ENCODE measurements at places on chromosomes 12 and 14.

DNA sequence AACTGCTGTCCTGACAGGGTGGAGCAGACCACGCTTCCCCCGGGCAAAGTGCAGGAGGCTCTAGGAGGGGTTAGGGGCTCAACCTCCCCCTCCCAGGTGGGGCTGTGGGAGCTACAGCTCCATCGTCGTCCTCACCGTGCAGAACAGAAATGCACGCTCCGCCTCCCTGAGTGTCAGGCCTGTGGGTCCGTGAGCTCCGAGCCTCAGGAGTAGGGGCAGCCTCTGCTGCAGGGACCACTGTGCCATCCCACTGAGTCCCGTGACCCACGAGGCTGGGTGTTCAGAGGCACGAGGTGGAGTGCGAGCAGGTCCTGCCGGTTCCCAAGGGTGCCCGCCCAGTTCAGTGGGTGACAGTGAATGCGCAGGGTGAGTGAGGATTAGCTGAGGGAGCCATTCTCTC, 48.6 kb downstream of the CACNA1C start:
- DNase-seq, result no peak

DNA sequence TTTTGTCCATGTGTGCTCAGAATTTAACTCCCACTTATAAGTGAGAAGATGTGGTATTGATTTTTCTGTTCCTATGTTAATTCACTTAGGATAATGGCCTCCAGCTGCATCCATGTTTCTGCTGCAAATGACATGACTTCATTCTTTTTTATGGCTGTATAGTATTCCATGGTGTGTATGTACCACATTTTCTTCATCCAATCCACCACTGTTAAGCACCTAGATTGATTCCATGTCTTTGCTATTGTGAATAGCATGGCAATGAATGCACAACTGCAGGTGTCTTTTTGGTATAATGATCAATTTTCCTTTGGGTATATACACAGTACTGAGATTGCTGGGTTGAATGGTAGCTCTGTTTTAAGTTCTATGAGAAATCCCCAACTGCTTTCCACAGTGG, 657.7 kb downstream of the ETNK1 start:
- DNase-seq, result no peak

- no peak for DNase-seq
Observed at GRCh38 chr14:38973083-38973700, 129.8 kb downstream of the SEC23A start.

DNA sequence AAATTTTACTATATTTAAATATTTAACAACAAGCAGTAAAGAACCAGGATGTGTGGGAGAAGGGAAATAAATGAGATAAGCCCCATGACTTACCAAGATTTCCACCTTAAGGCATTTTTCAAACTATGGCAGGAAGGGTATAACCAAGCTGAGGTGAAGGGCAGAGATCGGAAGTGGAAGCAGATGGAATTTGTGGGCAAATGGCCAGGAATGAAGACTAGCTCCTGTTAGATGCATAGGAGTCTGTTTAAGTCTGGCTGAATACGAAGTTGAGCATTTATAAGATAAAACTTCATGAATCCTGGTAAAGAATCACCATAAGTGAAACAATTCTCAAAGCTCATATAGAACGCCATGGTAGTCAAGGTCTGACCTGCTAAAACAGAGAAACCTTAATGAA, 163.5 kb downstream of the DIO2 start:
- DNase-seq, result no peak

DNA sequence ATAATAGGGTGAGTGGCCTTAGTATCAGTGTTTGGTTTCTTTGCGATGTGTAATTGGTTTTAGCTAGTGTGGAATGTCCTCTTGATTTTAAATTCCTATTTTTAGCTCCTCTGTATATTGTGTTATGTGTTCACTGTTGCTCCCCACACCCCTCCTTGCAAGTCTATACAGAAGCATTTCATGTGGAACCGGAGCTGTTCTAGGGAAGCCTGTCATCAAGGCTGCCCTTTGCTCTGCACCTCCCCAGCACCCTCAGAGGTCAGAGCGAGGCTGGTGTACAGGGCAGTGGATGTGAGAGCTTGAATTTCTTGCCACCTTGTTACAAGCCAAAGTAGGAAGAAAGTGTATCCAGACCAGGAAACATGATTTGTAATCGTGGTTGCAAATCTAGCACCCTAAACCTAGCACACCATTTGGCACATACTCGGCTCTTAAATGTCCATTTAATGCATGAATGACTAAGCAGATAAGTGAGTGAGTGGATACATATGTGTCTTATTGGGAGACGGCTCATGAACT, 376.8 kb downstream of the RGS6 start:
- DNase-seq, result no peak

DNA sequence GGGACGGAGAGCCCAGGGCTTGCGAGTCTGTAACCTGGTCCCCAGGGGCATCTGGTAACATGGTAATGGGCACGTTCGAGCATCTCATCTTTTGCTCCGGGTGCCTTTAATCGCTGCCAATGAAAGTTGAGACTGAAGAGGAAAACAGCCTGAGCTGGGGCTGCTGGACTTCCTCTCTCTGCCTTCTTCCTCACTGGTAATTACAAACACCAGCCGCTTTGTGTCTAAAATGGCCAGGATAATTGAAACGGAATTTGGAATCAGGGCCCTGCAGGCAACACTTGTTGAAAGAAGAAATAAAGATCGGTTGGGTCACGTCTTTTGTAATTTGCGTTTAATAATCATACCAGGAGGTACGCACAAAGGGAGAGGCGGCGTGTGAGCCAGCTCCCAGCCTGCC, 51.5 kb upstream of the GPATCH2L start:
- no peak for DNase-seq

- peak; percentile 69 for DNase-seq
Observed at GRCh38 chr12:9797722-9798619, 29.3 kb upstream of the KLRF1 start.

DNA sequence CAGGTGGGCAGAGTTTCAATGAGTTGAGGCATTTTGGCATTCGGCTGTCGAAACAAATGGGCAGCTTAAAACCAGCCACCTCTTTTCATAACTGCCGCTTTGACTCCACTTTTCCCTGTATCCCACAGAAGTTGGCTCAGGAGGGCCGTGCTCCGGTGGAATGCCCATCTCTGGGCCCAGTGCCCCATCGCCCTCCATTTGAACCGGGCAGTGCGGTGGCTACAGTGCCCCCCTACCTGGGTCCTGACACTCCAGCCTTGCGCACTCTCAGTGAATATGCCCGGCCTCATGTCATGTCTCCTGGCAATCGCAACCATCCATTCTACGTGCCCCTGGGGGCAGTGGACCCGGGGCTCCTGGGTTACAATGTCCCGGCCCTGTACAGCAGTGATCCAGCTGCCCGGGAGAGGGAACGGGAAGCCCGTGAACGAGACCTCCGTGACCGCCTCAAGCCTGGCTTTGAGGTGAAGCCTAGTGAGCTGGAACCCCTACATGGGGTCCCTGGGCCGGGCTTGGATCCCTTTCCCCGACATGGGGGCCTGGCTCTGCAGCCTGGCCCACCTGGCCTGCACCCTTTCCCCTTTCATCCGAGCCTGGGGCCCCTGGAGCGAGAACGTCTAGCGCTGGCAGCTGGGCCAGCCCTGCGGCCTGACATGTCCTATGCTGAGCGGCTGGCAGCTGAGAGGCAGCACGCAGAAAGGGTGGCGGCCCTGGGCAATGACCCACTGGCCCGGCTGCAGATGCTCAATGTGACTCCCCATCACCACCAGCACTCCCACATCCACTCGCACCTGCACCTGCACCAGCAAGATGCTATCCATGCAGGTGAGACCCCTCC, 5.0 kb upstream of the RNU7-1 start:
- DNase-seq, result no peak

DNA sequence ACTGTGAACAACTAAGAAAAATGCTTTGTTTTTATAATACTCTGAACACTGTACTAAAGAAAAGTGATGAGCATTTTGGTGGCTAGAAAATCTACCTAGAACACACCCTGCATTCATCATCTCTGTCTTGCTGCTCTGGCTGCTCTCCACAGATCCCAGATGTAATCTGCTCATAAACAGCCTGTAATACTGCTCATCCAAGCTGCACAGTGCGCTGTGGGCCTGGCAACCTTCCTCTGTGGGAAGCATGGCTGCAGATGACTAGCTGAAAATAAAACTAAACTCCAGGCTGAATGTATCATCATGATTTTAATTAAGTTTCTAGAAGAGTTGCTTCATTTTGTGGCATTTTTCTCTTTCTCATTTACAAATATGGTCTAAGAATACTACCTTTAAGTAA, 200.7 kb downstream of the SLC2A13 start:
- DNase-seq, result no peak

DNA sequence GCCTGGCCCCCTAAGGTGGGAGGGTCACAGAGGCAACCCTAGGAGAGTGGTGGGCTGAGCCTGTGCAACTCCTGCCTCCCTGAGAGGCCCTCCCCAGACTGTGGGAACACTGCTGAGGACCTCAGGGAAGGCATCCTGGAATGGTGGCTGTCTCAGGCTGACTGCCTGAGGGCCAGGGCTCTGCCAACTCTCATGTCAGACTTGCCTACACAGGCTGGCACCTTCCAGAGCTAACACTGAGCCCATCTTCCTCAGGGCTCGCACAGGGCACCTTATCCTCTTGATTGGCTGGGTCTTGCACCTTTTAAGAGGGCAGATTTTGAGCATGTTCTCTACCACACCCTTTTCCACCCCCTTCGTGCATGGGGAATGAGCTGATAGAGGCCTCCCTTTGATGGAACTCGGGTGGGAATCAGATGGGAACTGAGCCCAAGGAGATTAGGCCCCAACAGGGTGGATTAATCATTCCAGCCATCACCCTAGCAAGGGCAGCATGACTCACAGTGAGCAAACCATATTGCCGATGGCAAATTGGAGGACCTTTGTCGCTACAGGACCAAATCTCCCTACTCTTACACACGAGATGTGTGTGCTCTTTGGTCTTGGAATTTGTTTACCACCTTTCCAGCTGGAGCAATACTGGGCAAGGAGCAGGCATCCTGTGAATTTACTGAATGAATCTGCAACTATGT, 702.8 kb downstream of the VRK1 start:
- no peak for DNase-seq

- DNase-seq, result no peak
Observed at GRCh38 chr12:57143454-57143853, 4.0 kb downstream of the LRP1-AS start.

DNA sequence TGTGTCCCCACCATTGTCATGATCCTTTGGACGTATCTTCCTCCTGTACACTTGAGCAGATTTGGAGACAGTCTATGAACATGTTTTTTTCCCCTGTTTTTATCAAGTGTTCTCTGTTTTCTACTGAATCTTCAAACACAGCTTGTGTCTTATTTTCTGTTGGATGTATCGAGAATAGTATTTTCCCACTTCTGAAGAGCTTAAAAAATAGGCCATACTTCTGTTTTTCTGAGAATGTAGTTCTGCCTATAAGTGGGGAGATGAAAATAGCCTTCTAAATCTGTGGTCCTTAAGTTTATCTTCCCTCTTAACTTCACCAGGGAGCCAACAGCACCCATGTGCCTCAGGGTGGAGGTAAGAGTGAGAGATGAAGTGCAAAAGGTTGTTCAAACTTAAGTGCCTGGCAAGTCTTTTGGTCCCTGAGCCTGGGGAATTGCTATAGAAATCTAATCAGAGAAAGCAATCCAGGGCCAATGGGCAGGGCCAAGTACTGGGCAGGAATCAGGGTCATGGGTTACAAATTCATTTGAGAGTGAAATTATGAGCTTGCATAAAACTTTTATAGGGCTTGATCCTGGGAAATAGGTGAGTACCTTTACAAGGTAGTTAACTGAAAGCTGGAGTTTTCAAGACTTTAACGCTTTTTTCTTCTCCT, 58.9 kb downstream of the ARF6 start:
- DNase-seq, result no peak

DNA sequence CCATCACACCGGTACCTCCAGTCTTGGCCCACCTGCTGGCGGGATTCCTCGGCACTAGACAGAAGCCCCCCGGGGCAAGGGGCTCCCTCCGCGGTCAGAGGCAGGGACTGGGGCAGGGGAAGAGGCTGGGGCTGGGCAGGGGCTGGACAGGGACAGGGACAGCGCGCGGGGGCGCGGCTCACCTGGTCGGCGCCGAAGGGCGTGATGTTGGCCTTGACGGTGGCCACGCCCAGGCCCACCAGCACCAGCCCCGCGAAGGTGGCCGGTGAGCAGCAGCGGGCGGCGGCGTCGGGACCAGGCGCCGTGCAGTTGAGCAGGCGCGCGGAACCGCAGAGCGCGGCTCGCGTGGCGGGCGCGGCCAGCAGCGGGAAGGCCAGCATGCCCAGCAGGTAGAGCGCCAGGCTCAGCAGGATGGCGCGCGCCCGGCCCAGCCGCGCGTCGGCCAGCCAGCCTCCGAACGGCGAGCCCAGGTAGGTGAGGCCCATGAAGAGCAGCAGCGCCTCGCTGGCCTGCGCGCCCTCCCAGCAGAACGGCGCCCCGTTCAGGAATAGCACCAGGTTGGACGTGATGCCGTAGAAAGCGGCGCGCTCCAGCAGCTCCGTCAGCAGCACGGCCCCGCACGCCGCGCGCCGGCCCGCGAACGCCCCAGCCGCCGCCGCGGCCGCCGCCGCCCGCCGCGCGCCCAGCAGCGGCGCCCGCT, 392 bp downstream of the SLC15A4 start:
- no peak for DNase-seq

GRCh38 chr14:23580152-23580926, 1.7 kb upstream of the JPH4 start:
- no peak for DNase-seq

DNA sequence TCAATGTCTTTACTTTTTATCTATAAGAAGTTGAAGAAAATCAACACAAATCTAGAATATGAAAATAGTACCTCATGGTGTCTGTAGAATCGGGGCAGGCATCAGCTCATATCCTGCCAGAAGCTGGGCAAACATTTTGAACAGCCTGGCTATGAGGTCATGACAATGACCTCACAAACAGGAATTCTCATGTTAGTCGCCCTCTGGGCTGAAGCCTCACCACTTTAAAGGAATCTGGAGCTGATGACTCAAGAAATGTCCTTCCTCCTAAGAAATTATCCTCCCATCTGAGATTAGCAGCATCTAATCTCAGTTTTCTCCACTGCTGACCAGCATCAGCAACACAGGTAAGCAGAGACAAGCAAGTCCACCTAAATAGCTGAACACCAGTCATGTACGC, 27.1 kb downstream of the CLIP1 start:
- DNase-seq, result peak; percentile 27

GRCh38 chr14:75884198-75884611, 97.6 kb downstream of the TGFB3 start:
- DNase-seq, result no peak

Data from CD14-positive monocyte (primary cell).